Skeletal muscle tissue (tissue), 5 donors: ENCODE measurements at places on chromosomes 11 and 22. TPM values are rescaled to one million over a fixed set of nuclear protein-coding genes. Genes with fewer than 3 reads are reported as not detected.

Gene C11orf42
- total RNA-seq, result not detected

Gene OR52I1
- not detected for total RNA-seq

Gene SAA1
- not detected for total RNA-seq

Gene GNG3
- not detected for total RNA-seq

Gene MRPL11
- 27.1 TPM for total RNA-seq

Gene SLC25A18
- not detected for total RNA-seq

Gene BIRC2
- total RNA-seq, result 56.9 TPM

Gene TALDO1
- total RNA-seq, result 78.3 TPM

Gene ACR
- 0.52 TPM for total RNA-seq

Gene TNNT3
- total RNA-seq, result 4,042 TPM

Gene PHOX2A
- total RNA-seq, result not detected

Gene STK33
- 3.1 TPM for total RNA-seq

Gene ART1
- total RNA-seq, result 2.1 TPM

Gene VWCE
- total RNA-seq, result 1.0 TPM

Gene OR51E2
- total RNA-seq, result 0.52 TPM

Gene SEPTIN3
- 0.52 TPM for total RNA-seq

Gene LAYN
- 11.0 TPM for total RNA-seq

Gene SLC35F2
- total RNA-seq, result 3.1 TPM

Gene DBX1
- total RNA-seq, result under 0.01 TPM

Gene NNMT
- 87.2 TPM for total RNA-seq

Gene CAPN5
- 5.2 TPM for total RNA-seq

Gene PYGM
- 291 TPM for total RNA-seq

Gene OSBP2
- total RNA-seq, result 4.7 TPM

Gene SCARF2
- 7.8 TPM for total RNA-seq

Gene TTC28
- 27.1 TPM for total RNA-seq

Gene ALX4
- 2.1 TPM for total RNA-seq

Gene SLC5A1
- total RNA-seq, result 2.1 TPM

Gene MPPED2
- total RNA-seq, result 15.7 TPM

Gene TRIM64
- not detected for total RNA-seq

Gene RAB36
- 0.52 TPM for total RNA-seq

Gene OR51B5
- 0.52 TPM for total RNA-seq

Gene TEX54
- not detected for total RNA-seq

Gene APOL6
- 5.2 TPM for total RNA-seq

Gene MS4A2
- total RNA-seq, result under 0.01 TPM

Gene SAA4
- total RNA-seq, result not detected

Gene BTG4
- total RNA-seq, result not detected

Gene LRRC32
- total RNA-seq, result 6.3 TPM

Gene TIGD3
- total RNA-seq, result not detected

Gene ANO3
- total RNA-seq, result under 0.01 TPM

Gene RIBC2
- total RNA-seq, result 0.52 TPM

Gene HTATIP2
- total RNA-seq, result 5.7 TPM

Gene CENPM
- total RNA-seq, result 5.7 TPM

Gene GLYATL2
- 0.52 TPM for total RNA-seq

Gene TMEM123
- 41.2 TPM for total RNA-seq

Gene INPP5J
- total RNA-seq, result not detected
